Kidney tubule cell (primary cell): ENCODE measurements at places on chromosomes 4 and X.
A peak's percentile ranks its signal among the peaks of the same experiment; 100 is the strongest.

DNA sequence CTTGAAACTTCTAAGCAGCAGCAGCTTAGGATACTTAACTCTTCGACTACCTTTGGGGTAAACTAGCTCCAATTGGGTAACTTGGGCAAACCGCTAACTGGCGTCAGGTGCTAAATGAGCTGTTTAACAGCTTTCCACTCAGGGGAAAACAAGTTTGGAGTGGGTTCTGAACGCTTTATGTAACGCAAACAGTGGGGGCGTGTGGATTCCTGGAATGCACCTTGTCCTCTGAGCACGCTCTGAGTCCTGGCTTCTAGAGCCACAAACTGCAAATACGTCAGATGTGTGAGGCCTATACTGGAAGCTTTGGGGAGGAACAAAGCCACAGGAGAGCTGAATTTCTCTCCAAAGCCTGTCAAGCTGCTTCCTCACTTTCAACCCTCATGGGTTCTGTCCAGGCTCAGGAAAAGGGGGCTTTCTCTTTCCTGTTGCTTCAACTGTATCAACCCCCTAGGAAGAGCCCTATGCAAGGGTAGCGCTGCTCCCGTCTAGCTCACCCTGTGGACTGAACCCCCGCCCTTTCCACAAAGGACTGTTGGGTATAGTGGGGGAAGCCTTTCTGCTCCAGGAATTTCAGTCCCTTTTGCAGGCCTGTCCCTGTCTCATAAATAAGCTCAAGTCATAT lies 4.5 kb upstream of the WDR1 start:
- DNase-seq: peak; percentile 31

GRCh38 chr4:73998040-73999011 lies at the start of gene CXCL5:
CXCL5 (minus strand) TSS chr4:73998677; CDS start chr4:73998581, 96 bp downstream.
- peak; percentile 86 for DNase-seq

GRCh38 chr4:138200236-138200590 lies 41.9 kb downstream of the SLC7A11 start:
- DNase-seq: peak; percentile 1

DNA sequence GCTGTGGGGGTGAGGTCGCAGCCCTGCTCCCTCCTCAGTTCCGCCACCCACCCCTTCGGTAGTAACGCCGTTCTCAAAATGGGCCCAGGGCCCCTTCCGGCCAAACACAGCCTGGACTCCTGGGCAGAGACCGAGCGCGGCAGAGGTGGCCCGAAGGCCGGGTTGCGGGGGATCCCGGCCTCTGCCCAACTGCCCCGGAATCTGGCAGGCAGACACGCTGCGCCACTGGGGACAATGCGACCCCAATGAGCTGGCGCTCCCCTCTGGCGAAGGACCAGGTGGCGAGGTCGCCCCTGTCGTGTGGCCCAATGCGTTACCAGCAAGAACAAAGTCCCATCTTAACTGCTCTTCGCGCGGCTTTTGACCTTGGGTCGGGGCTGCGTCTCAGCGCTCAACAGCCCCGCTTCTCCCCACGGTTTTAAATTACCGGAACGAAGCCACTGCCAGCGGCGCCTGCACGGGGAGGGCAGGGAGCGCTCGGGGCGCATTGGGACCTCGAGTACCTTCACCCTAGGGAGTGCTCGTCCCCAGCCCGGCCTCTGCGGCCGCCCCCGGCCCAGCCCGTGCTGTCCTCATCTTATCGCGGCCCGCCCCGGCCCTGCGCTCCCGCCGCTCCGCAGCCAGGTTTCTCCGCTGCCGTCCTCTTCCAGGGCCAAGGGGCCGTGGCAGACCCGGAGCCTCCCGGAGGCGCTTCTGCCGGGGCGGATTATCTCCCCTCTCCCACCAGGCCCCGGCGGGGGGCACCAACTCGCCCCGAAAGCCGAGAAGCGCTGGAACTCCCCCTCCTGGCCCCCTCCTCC lies 22.2 kb upstream of the HMX1 start:
- no peak for DNase-seq
